Activated T-cell treated with anti-CD3 and anti-CD28 coated beads for 48 hours (primary cell): ENCODE measurements at places on chromosomes 6 and 20.
A peak's percentile ranks its signal among the peaks of the same experiment; 100 is the strongest.

GRCh38 chr6:11196511-11197174 lies 35.8 kb downstream of the NEDD9 start:
- DNase-seq = no peak

- DNase-seq = no peak
Observed at GRCh38 chr6:154402081-154402780, 45.6 kb upstream of the IPCEF1 start.

DNA sequence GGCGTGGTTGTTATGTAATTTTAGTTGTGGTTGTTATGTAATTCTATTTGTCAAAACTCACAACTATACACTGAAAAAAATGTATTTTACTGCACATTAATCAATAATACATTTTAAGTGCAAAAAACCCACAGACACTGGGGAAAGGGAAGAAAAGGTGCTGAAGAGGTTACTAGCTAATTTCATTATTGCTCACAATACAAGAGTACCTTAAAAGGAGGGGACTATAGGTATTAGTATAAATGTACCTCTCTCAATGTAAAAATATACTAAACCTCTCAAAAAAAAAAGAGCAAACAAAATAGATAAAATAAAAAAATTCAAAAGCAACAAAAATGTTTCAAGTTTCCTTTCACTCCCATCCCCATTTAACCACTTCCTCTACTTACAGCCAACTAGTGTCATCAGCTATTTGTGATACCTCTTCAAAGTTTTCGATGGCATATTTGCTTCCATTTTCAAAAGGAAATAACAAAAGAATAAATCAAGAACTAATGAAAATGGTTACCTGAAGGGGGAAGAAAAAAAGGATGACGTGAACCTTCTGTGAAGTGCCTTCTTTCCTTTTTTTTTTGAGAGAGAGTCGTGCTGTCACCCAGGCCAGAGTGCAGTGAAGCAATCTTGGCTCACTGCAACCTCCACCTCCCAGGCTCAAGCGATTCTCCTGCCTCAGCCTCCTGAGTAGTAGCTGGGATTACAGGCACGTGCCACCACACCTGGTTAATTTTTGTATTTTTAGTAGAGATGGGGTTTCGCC lies 30.2 kb downstream of the RANBP9 start:
- no peak for DNase-seq

DNA sequence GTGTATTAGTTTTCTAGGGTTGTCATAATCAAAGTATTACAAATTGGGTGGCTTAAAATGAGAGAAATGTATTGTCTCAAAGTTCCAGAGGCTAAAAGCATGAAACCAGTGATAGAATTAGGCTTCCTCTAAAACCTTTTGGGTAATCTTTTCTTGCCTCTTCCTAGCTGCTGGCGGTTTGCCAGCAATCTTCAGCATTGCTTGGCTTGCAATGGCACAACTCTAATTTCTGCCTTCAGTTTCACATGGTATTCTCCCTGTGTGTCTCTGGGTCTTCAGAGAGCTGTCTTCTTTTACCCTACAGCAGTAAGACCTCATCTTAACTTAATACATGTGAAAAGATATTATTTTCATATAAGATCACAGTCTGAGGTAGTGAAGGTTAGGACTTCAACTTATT lies 479.1 kb upstream of the GJE1 start:
- no peak for DNase-seq

DNA sequence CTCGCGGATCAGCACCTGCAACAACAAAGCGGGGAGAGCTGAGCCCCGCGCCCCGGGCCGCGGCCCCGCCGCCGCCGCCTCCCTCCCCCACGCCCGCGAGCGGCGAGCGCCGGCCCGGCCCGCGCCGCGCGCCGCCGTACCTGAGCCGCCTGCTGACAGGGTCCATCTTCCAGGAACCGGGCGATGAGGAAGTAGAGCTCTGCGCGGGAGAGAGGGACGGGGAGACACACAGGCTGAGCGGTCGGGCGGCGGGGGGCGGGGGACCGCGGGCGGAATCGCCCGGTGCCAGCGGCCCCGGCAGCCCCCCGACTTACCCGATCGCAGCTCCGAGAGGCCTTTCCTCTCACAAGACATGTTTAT lies 359 bp downstream of the PHIP start:
- peak; percentile 45 for DNase-seq

- DNase-seq = no peak
Observed at GRCh38 chr20:3545401-3545925, 74.6 kb downstream of the ATRN start.

DNA sequence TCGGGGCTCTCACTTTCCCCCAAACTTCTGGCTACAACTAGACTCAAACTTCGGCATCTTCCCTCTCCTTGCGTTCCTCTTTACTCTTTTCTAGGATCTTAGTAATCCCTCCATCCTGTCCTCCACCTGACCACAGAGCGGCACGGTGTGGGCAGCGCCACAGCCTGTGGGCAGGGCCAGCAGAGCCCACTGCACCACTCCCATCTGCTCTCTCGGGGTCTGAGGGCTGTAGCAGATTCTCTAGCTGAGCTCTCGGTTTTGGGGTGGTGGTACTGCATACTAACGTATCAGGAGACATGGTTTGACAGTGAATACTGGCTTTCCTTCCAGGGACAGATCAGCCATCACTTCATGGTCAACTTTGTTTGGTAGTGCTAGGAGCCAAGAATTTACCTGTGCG lies 57.4 kb downstream of the EZR start:
- DNase-seq = no peak

DNA sequence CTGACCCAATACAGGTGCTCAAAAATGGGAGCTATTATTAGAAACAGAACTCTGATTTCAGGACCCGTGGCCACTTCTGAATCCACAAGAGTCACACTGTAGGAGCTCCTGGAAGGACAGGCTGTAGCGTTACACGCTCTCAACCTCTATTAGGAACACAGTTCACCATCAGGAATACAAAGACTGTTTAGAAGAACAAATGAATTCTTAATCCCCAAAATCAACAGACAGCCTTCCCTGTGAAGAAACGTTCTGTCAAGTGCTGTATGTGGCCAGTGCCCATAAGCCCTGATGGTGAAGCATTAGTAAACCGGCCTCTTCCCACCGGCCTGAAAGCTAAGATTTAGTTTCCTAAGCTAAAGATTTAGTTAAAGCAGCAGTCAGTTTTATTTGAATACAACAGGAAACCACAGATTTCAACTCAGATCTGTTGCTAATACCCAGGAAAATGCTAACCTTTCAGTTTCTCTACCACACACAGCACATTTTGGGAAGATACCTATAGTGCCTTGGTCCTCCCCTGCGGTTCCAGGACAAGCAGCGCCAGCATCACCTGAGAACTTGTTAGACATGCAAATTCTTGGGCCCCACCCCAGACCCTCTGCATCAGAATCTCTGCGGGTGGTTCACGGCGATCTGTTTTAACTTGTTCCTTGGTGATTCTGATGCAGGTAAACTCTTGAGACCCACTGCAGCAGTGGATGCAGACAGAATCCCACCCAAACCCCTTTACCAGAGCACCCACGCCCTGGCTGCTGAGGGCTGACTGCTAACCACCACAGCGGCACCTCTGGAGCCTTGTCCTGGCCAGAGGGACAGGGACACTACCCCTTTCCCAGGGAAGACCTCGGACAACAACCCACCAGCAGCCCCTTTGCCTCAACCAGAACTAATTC lies 33.4 kb downstream of the MTRES1 start:
- no peak for DNase-seq

DNA sequence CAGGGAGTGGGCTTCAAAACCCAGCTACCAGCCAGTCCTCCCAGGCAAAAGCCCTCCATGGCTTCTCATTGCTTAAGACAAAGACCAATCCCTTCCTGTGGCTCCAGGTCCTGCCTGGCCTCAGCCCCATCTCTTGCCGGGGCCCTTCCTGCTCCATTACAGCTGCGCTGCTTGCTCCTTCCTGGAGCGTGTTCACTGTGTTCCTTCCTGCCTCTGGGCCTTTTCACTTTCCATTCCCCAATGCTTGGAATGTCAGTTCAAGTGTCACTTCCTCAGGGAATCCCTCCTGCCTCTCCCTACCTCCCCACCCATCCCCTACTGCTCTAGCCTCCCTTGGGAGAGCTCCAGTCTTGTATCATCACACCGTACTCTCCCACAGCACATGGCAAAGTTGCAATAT lies 11.1 kb upstream of the ITPR3 start:
- no peak for DNase-seq
